ENCODE measurements at places on chromosomes 5 and 9.

DNA sequence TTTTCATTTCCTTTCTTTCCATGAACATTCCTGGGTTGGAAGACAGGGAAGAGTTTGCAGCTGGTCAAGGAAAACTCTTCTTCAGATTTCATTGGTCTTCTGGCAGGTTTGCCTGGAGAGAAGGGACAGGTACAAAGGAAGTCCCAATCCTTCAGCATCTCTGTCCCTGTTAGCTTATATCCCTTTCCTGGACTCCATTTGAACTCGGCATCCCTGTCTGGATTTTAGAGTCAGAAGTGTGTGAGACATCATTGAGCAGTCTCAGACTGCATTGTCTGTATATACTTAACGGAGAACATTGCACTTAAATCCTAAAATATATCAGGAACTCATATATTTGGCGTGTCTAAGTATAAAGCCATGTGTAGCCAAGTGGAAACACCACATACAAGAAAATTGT is 54.9 kb downstream of the ADGRV1 start:
- no peak for DNase-seq

DNA sequence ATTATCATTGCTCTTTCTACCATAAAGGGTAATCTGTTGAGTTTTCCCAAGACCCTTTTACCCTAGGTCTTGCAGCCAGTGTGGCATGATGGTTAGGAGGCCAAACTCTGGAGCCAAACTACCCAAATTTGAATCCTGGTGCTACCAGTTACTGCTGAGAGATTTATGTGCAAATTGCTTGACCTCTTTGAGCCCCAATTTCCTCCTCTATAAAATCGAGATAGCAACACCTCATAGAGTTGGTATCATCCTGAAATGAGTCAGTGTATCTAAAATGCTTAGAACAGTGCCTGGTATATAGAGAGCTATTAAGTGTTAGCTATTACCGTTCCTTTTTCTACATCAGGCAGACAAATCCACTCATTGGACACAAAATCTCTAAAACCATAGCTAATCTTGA is 43.0 kb downstream of the ACTBL2 start:
- DNase-seq: no peak

DNA sequence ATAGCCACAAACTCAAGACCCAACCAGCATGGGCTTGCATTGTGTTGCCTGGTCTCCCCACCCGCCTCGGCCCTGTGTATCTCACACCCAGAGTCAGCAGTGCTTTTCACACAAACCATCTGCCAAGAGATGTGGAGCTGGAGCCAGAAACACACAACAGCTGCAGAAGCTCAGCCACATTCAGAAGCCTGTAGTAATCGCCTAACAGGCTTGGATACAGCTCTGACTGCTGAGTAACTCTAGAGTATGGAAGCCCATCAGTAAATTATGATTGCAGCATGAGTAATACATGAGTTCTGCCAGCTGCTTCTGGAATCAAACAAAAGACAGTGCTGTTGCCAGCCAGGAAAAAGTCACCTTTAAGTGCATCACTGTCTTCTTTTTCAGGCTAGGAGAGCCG is 16.0 kb downstream of the TEK start:
- no peak for DNase-seq

DNA sequence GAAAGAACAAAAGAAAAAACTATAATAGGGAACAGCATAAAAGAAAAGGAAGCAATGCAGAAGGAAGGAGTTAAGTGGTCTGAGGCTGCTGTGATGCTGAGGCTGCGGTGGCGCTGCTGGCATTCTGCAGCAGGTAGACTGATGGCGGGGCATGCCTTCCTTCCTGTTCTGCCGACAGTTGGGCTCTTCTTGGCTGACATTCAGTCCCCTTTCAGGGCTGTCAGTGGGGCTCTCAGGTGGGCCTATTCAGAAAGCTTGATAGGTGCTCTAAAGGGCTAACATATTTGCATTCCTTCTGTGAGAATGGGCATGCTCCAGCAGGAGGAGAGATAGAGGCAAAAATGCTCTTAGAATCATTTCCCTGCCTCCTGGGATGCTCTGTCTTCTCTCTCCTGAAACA is 5.1 kb upstream of the CLINT1 start:
- DNase-seq: no peak

DNA sequence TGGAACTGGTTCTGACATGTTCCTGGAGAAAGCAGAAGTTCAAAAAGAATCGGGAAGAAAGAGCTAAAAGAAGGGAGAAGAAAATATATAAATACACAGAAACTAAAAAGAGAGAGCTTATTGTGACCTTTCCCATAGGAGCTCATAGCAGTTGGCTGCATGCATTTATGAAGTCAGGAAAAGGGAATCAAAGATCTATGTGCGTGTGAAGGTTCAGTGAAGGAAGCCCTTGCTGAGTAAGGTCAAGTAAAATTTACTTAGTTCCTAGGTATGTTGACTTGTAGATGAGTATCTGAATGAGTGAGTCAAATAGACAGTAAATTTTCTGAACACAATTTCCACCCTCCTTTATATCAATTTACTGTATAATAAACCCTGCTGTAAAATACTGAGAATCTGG is 632.5 kb downstream of the SLCO4C1 start:
- no peak for DNase-seq
